Tibial artery (tissue), 4 donors: ENCODE measurements at places on chromosomes 13 and 19.

DNA sequence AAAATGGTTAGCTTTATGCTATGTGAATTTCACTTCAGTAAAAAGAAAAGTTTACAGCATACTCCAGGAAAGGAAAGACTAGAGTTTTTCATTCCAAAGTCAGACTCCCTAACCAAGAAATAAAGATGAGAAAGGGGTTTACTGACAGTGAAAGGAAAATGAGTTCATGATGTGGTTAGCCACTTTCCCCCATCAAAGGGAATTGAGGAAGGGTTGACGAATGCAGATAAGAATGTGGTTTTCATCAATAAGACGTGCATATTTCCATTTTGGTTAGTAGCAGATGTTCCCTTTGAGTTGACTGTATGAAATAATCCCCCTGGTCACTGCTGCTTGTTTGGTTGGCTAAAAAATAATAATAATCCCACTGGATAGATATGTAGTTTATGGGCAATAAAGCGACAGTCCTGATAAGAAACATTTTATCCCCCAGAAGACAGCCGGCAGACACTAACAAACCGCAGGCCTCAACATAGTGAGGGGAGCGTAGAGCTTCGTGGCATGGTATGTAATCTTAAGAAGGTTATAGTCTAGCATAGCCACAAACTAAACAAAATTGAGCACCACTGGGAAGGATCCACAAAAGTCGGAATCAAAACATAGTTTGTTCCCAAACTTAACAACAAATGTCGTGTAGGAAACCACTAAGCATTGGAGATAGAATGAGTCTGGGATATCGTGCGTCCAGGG lies 114.8 kb downstream of the COL4A2 start:
- no peak for DNase-seq

GRCh38 chr13:61136515-61136914 lies 279.1 kb downstream of the PCDH20 start:
- no peak for DNase-seq

GRCh38 chr13:100339411-100339940 lies 249.1 kb downstream of the GGACT start:
- no peak for DNase-seq

DNA sequence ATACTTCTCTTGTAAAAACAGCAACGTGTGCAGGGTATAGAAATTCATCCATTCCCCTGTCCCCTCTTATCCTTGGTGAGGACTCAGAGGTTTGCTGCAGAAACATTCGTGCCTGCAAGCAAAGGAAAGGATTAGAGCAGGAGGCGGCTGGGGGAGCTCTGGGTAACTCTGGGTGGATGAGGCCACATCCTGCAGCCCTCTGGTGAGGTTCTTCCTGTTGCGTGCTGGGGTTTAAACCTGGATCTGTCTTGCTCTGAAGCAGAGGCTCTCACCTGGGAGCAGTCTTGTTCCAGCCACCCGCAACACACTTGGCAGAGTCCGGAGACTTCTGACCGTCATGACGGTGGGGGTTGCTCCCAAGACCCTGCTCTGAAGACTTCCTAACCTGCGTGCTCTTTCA lies 69.2 kb downstream of the ATP11A start:
- no peak for DNase-seq

DNA sequence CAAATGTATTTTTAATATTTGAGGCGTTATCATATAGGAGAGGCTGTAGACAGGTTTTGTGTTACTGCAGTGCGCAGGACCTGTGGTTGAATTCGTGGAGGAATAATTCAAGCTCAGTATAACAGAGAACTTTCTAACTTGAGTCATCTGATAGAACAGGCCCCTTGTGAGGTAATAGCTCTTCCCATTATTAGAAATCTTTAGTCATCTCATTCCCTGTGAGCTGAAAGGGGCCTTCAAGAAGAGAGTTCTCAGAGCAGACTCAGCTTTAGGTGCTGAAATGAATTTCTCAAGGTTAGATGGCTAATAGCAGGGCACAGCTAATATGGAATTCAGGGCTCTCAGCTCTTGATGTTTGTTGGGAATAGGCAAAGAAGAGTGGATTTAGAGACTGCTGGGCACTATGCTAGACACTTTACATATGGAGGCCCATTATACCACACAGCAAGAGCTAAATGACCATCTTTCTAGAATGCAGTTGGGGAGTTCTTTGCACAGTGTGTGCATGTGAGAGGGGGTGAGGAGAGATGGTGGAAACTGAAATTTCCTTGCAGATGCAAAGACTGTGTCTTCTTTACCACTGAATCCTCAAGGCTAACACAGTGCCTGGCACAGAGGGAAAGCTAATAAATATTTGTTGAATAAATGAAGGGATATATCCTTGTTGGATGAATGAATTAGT lies 89.5 kb downstream of the DGKH start:
- no peak for DNase-seq

- no peak for DNase-seq
Observed at GRCh38 chr13:27035892-27036235, 135.7 kb downstream of the USP12 start.
